ENCODE measurements at places on chromosomes 1 and 21.

DNA sequence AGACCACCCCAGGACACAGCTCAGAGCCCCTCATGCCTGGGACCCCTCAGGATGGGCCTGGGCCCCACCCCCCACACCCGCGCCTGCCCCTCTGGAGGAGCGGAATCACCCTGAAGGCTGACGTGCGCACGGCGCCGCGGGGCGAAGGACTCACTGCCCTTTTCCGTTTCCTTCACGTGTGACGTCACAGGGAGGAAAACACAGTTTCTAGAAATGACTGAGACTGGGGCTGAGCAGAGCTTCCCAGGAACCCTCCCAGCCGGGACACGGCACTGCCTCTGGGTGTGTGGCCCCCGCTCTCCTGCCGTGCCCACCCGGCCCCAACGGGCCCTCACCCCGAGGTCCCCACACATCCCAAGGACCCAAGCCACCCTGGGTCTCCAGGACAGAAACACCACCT is 5.4 kb upstream of the TNFRSF4 start:
- no peak for DNase-seq

- no peak for DNase-seq
Measured at GRCh38 chr1:42317308-42317707, 17.7 kb downstream of the FOXJ3 start.

DNA sequence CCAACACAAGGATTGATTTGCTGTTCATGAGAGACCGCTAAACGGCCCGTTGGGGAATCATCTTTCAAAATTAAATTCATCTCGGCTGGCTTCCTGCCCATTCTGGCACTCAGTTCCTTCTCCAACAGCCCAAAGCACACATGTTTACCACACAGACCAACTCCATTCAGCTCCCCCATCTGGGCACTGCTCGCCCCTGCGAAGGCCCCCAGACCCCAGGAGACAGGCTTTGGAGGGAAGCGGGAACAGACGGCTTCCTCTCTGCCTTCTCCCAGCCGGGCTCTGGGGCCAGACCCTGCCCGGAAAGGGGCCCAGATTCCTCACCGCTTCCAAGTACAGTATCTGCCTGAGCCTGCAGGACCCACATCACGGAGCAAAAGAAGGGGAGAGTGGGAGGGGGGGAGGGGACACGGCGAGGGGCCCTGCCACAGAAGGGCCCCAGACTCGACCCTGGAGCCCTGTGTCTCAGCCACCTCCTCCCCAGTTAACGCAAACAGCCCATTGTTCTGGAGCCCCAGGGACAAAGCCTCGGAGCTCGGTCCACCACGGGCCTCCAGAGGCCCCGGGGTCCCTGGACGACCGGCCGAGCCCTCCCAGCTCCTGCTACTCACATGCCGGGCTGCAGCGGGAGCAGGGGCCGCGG is 660 bp downstream of the MEGF6 start:
- DNase-seq, result no peak

GRCh38 chr1:207128336-207128921 is 24.4 kb downstream of the C4BPA start:
- DNase-seq, result no peak

DNA sequence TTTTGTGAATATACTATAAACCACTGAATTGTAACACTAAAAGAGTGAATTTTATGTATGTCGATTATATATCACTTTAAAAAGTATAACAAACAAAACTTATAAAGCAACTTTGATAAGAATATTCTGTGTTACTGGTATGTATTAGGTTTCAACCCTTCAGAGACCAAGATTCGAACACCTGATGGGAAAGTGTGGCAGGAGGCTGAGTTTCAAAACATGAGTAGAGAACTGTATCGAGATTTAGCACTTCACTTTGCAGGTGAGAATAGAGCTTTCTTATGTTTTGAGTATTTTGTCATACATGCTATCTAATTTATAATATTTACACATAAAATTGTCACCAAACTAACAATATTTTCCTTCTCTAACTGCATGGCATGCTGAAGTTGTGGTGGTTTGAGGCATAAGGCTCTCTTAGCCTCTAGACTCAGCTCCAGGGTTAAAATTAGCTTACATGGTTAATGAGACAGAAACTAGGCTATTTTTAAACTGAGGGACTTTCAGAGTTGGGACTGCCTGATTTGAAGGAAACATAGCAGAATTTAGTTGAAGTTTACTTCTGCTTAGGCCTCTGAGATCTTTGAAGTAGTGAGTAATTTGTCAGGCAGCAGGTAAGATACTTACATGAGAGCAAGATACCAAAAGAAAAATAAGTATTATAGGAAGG is 48.6 kb downstream of the CEP350 start:
- DNase-seq, result no peak

GRCh38 chr1:78101514-78101913 is 55.7 kb downstream of the GIPC2 start:
- no peak for DNase-seq

- DNase-seq, result no peak
Measured at GRCh38 chr21:26389971-26390641, 183.0 kb downstream of the CYYR1 start.

GRCh38 chr1:165857046-165857801 is 29.8 kb downstream of the UCK2 start:
- peak; percentile 63 for DNase-seq

DNA sequence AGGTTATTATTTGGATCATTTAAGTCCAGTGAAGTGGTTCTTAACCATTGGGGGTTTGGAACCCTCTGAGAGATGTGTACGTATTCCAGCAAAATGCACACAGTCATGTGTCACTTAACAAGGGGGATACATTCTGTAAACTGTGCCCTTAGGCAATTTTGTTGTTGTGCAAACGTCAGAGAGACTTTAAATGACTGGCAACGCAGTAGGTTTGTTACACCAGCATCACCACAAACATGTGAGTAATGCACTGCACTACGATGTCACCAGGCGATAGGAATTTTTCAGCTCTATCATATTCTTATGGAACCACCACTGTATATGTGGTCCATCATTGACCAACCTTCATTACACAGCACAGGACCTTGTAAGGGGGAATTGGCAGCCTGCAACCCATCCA is 11.9 kb downstream of the AHCYL1 start:
- DNase-seq, result no peak

- DNase-seq, result no peak
Measured at GRCh38 chr1:207972337-207972736, 61.4 kb upstream of the CD34 start.

- no peak for DNase-seq
Measured at GRCh38 chr1:210978316-210978973, 155.5 kb downstream of the KCNH1 start.

All from hematopoietic multipotent progenitor cell treated with erythropoietin and hydrocortisone succinate and interleukin-3 and kit ligand, for 15 days (in vitro differentiated cells).